ENCODE measurements at places on chromosomes 2 and 18.

DNA sequence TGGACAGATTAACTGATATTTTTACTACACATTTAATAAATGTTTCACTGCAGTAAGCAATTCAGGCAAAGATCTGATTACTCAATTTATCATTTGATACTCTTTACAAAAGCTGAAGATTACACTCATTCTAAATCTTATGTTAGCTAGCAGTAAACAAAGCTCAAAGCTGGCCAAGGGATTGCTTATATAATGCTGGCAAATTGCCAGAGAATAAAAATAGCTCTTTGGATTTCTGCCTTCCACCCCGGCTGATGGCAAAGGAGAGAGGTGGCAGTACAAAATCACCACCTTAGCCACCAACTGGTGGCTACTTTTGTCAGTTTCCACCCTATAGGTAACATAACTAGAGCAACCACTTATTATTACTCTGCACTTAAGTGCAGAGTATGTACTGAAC lies 320.5 kb downstream of the FSIP2 start:
- no peak for DNase-seq

GRCh38 chr2:231884438-231885140 lies 41.6 kb downstream of the NPPC start:
- no peak for DNase-seq

DNA sequence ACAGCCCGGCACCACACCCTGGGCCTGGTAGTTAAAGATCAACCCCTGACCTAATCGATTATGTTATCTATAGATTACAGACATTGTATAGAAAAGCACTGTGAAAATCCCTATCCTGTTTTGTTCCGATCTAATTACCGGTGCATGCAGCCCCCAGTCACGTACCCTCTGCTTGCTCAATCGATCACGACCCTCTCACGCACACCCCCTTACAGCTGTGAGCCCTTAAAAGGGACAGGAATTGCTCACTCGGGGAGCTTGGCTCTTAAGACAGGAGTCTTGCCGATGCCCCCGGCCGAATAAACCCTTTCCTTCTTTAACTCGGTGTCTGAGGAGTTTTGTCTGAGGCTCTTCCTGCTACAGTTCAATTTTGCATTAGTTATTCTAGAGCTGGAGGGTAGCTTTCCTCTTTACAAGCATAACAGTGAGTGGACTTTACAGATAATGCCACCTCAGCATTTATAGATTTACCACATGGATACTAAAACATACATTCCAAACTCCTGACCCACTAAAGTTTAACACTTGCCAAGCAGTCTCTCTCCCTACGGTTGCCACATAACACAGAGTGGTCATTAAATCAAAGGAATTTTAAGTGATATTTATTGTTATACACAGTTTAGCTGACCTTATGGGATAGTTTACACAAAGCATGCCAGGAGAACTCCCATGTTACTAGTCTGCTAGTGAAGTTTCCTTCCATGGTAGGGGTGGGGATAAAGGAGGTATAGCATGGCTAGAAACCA lies 101.0 kb downstream of the EVA1A start:
- DNase-seq, result no peak

- no peak for DNase-seq
Observed at GRCh38 chr2:240876035-240876474, 7.4 kb downstream of the AGXT start.

DNA sequence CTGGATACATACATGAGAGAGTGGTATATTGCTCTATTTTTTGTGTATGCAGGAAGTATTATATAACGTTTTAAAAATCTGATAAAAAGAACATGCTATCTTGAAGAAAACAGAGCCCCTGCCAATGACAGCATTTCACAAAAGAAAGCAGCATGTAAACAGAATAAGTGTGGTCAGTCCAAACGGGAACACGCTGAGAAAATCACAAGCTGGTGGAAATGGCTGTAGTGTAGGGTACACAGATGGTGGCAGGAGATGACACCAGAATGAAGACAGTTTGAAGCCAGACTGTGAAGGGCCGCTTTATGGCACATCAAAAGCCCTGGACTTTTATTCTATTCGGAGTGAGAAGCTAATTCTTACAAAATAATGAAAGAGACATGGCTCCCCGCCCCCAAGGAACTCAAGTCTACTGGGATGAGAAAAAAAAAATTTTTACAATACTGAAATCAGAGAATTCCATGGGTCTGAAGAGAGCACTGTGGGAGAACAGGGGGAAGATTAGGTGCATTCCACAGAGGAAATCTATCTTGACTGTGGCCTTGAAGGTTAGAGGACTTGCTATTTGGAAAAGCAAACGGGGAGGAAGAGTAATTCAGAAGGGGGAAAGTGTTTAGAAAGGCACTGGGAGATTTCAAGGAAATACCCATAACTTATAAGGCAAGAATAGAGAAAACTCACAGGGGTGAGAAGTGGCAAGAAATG lies 217.7 kb upstream of the SMAD7 start:
- DNase-seq, result no peak

All from posterior cingulate gyrus (tissue), 11 donors.